Activated naive CD4-positive, alpha-beta T cell treated with Interleukin-2 at 50 U/mL for 16 hours (primary cell): ENCODE measurements at places on chromosomes 13 and 19.

DNA sequence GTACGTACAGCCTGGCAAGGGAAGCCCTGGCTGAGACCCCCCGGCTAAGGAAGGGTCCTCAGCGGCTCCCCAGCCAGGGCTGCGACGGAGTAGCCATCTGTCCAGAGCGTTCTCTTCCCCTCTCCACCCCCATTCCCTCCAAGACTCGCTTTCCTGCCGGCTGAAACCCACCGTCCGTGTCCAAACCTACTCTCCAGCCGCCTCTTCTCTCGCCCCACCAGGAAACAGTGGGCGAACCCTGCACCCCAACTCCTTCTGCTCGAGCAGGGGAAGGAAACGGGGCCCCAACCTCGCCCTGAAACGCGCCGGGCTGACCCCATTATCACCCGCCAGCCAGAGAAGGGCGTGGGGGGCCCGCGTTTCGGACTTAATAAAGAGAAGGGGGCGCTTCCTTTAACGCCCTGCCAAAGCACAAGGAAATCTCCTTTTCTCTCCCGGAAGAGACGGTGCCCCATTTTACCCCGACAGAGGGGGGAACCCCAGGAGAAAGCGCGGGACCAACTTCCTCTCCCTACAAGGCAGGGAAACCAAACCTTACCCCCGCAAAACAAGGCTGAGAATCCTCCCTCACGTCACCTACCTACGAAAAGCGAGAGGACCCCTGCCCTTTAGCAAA, 2.5 kb downstream of the ZC3H4 start:
- peak; percentile 58 for DNase-seq

- no peak for DNase-seq
Observed at GRCh38 chr13:110109140-110109783, 197.7 kb downstream of the COL4A1 start.

GRCh38 chr19:48111280-48111679, 663 bp upstream of the PLA2G4C start:
- no peak for DNase-seq

GRCh38 chr19:45121827-45122345, 28.9 kb downstream of the PPP1R37 start:
- DNase-seq = no peak

DNA sequence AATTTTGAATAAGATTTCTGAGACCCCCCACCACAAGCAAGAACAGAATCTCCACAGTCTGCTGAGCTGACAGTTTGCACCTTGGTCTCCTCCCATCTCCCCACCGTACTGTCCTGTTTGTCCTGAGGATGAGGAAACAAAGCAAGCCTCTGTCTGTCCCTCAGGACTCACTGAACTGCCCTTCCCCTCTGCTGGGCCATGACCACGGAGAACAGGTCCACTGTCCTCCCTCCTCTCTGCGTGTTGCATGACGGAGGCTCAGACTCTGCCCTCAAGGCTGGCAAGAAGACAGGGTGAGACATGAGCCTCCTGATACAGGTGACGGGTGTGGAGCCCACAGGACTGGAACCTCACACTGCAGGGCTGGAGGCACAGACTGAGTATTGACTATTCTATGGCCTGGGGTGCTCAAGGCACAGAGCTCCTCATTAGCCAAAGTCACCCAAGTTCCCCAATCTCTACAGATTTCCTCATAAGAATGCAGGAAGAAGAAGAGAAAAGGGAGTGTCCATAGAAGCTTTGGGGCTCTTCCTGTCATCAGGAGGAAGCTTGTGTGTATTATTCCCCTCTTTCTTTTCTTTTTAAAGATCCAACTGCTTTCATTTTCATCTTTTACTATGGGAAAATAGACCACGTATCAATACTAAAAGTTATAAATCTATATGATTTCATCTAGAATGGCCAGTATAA, 22.4 kb upstream of the RGCC start:
- no peak for DNase-seq

- no peak for DNase-seq
Observed at GRCh38 chr13:30313311-30313710, 6.0 kb upstream of the KATNAL1 start.

DNA sequence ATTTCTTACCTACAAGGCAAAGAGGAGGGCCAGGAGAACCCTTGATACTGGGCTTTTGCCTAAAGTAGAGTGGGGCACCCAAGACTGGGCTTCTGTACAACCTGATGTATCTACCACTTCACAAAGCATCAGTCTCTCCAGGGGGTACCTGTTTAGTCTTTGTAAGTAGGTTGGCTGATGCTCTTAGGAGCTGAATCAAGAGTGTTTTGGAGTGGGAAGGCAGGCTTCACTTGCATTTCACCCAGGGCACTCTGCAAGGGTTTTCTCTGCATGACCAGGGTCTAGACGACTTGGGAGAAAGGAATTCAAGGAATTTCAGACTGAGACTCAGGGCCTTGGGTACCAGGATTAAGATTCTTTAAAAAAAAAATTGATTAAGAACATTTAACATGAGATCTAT, 361.5 kb downstream of the RFC3 start:
- DNase-seq = no peak

DNA sequence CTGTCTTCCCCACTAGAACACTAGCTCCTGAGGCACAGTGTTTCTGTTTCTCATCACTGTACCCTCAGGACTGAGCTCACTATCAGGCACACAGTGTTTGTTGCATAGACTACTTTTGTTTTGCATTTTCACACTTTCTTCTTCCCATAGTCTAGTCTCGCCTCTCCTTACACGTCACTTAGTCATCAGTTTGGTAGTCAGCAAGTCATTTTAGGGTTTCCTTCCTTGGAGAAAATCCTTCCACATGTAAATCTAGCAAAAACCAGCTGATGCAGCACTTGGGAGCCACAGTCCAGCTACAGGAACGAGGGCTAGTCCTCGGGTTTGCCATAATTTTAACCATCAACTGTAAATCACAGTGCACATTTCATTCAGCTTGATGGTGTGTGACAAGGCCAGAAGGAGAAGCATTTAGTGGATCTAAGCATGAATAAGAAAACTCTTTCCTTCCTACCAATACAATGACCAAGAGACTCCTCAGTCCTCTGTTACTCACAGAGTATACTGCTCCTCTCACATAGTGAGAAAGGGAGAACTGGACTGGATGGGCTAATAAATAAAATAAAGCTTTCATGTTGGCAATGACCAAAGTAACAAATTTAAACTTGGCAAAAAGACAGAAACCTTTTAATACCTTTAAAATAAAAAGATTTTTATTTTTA, 221.0 kb downstream of the KLF12 start:
- DNase-seq = no peak
